ENCODE measurements at places on chromosomes 5 and 9. TPM values are rescaled to one million over a fixed set of nuclear protein-coding genes. Genes with fewer than 3 reads are reported as not detected.

GRCh38 chr9:7811677-7812076, 12.1 kb upstream of the DMAC1 start:
- DNase-seq, result no peak

DNA sequence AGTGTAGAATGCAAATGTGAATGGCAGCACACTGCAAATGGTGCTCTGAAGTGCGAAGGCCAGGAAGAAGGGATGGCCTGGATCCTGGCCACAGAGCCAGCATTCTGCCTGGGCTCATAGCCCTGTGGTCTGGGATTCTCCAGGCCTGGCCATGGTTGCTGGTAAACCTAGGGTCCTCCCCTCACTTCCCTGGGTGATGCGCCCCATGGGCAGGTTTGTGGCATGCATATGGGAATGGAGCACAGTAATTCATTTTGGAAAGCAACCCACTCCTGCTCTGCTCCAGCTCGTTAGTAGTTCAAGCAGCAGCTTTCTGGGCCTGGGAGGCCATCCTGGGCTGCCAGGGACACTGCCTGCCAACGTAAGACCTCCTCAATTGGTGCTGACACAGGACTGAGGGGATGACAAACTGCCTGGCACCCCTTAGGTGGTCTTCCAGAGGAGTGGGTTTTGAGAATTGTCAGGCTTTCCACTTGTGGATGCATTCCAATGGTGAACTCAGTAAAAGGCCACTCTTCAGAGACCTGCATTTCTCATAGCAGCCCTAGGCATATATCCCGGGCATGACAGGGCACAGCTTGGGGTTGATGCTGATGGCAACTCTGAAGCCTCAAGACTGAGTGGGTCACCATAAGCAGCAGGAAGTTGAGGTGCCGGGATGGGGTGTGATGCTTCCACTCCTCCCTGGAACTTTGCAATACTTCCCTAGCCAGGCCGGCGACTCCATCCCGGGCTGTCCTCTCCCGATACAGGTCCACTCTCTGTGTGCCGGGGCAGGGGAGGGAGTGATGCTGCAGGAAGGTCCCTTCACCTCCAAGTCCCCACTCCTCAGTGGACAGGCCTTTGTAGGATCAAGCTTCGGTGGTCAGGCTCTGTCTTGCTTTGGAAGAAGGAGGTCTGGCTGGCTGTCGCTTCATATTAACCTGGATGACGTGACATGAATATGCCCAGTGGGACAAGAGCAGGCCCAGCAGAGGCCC, 1.2 kb upstream of the SLC25A48 start:
- DNase-seq, result no peak

TLX3 gene
- 0.16 TPM for total RNA-seq

GHR gene
- total RNA-seq, result 0.53 TPM

DNA sequence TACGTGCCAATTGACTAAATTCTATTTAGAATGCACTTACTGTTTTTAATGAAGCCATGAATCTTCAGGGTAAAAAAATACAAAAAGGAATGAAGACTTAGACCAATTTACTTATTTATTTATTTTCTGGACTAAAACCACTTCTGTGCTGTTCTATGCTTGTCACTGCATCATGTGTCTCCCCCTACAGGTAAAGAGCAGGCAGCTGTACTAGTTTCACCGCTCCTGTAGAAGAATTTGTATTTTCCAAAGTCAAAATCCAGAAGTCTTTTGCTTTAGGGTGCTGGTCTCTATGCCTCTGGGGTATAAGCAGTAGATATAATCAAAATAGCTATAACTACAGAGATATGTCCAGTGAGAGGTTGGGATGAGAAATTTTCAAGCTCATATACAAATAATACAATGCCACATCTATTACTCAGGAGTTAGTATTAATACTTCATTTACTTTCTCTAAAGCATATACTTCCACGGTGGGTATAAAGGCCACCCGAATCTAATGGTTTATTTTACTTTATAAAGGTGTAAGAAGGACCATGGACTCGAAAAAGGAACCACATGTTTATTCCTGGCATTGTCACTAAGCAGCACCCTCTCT, 591.5 kb downstream of the RAB3C start:
- no peak for DNase-seq
